ENCODE measurements at places on chromosomes 4 and X.

GRCh38 chr4:113349430-113349829, 300.0 kb downstream of the ANK2 start:
- DNase-seq, result no peak

GRCh38 chr4:31741326-31741725, 1021.2 kb downstream of the PCDH7 start:
- DNase-seq, result no peak

DNA sequence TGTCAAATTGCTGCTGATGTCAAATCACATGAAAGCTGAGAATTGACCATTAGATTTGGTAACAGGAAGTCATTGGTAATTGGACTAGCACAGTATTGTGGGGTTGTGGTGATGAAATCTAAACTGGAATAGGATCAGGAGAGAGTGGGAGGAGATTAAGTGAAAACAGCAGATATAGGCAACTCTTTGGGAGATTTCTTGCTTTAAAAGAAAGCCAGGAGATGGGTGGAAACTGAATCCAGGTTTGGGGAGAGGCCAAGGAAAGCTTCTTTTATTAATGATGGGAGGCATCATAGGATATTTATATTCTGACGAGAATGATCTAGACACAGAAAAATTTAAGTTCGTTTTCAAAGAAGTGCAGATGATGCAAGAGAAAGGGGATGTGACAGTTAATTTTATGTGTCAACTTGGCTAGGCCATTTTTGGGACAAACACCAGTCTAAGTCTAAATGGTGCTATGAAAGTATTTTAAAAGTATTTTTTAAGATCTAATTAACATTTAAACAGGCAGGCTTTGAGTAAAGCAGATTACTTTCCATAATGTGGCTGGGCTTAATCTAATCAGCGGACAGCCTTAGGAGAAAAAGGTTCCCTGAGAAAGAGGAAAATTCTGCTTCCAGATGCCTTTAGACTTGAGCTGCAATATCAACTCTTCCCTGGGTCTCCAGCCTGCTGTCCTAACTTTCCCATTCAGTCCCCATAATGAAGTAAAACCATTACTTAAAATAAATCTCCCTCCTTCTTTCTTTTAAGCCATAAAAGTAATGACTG, 24.7 kb downstream of the SEC24D start:
- no peak for DNase-seq

- DNase-seq, result no peak
Observed at GRCh38 chr4:1219566-1219950, 29.4 kb downstream of the CTBP1 start.

GRCh38 chr4:109966891-109967481, 54.3 kb downstream of the EGF start:
- no peak for DNase-seq

DNA sequence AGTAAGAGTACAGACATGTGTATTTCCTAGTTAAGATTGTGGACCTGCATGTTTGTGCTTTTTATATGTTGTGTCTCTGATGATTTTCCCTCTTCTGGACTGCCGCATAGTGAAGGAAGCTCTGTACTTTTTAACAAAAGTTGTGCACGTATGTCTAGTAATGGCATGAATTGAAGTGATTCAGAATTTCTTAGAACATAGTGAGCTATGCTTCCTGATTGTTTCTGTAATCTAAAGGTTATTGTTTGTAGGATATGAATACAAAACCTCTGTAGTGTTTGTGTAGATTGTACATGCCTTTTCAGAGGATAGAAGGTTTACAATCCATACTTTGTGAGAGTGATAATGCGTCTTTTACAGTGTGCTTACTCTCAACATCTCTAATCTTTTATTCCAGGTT, 37.0 kb upstream of the NUDT6 start:
- DNase-seq, result no peak

- DNase-seq, result no peak
Observed at GRCh38 chrX:45845142-45845541, 644.5 kb upstream of the DIPK2B start.

DNA sequence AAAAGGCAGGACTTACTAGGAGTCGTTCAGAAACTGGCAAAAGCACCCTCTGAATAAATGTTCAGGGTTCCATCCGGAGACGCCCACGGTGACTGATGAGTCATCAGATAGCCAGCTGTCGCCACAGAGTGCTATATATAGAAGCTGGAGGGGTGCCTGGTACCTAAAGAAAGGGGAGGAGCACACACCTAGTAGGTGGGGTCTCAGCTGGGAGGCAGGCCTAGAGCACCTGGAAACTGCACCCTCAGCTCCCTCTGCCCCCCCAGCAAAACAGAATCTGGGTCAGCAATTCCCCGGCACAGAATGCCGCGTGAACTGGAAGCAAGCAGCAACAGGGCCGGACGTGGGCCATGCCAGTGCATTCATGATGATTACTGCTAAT, 242.0 kb downstream of the BCOR start:
- peak; percentile 7 for DNase-seq

GRCh38 chr4:8099981-8100464, 58.6 kb downstream of the ABLIM2 start:
- no peak for DNase-seq

DNA sequence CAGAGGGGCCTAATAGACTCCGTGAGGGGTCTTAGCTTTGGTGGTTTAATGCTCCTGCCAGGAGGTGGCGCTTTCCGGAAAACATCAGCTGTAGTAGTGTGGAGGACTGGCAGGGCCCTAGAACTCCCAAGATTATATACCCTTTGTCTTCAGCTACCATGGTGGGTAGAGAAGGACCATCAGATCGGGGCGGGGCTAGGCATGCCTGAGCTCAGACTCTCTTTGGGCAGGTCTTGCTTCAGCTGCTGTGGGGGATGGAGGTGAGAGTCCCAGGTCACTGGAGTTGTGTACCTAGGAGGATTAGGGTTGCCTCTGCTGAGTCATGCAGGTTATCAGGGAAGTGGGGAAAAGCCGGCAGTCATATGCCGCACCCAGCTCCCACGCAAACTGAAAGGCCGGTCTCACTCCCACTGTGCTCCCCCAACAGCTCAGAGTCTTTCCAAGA, 63.0 kb upstream of the AGA start:
- no peak for DNase-seq

DNA sequence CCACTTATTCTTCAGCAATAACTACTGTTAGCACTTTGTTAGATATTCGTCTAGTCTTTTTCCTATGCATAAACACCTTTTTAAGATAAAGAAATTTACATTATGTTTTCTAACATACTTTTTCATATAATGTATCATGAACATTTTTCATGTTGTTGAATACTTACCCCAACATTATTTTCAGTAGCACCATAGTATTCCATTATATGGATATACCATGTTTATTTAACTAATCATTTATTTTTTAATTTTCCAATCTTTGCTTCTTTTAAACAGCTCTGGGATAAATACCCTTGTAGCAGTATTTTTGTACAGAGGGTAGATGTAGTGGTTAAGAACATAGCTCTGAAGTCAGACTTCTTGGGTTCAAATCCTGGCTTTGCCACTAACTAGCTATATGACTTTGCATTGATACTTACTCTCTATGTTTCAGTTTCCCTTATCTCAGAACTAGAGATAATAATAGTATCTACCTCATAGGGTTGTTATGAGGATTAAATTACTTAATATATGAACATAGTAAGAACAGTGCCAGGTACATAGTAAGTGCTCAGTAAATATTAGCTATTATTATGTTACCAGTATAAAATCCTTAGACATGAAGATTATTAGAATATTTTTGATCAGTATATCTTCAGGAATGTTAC, 11.3 kb downstream of the EXOC1 start:
- DNase-seq, result no peak

- DNase-seq, result no peak
Observed at GRCh38 chr4:94525993-94526728, 74.4 kb downstream of the PDLIM5 start.

DNA sequence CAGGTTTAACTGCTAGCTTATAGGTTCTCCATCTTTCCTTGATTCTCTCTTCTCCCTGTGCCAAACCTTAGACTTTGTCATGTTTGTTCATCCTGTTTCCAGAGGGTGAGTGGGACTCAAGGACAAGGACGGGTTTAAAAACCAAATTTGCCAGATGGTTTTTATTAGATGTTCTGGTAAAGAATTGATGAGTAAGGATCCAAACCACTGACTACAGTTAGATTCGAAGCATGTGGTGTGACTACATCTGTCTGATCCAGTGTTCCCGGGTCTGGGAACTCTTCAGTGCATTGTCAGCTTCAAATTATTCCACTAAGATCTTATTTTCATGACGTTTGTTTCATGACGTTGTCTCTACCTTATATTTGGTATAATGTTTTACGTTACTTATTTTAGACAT, 37.5 kb downstream of the MTMR1 start:
- no peak for DNase-seq

DNA sequence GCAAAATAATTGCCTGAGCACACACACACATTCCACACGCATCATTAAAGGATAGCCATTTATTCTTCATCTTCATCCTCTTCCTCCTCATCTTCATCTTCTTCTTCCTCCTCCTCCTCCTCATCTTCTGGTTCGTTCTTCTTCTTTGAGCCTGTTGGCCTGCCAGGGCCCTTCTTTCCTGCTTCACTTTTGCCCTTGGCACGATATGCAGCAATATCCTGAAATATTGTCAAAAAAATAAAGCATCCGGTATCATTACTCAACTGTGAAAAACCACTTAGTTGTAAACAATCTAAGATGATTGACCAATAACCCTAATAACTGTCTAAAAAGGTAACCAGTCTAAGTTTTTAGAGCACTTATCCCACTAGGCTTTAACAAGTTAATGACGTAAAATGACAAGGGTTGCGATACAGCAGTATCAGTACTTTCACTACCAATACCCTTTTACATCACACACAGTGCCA, 2.1 kb downstream of the HMGB2 start:
- no peak for DNase-seq
